RCC 7860 (cell line): ENCODE measurements at places on chromosomes 6 and 20.

DNA sequence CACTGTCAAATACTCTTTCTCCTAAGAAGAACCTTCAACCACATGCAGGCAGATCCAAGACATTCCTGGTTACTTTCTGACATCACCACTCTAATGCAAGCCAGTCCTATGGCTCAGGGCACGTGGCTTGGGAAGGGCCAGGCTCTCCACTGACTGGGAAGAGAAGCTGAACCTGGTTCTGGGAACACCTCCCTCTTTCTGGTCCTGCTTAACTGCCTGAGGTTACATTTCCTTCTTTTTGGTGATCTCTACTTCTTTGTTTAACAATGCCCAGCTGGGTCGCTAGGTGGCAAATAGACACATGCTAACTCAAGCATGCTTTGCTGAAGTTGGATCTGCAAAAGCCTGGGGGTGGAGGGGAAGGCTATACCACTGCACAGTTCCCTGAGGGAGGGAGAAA, 249.8 kb downstream of the GMDS start:
- DNase-seq: no peak

DNA sequence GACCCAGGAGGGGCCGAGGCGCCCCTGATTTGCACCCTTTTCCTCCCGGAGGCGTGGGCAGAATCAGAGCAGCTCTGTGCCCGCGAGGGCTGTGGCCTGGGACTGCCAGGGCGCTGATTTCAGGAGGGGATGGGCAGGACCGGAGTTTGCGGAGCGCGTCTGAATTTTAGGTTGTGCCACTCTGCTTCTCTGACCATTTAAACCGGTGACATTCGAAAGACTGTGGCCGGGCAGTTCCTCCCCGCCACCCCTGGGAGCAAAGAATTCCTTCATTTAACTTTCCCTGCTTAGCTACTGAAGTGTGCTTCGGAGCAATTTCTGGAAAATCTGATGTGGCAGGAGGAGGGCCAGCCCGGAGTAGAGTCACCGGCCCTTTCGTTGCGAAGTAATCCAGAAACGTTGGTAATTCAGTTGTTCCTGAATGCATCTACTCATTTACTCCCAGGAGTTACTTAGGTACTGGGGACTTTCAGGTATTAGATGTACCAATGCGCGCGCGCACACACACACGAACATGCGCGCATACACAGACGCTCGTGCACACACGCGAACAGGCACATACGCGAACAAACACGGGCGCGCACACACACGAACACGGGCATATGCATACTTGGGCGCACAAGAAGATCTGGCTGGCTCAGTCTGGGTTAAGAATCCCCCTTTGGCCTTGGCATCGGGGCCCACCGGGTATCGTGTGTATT, 568 bp downstream of the CCDC170 start:
- DNase-seq: no peak

DNA sequence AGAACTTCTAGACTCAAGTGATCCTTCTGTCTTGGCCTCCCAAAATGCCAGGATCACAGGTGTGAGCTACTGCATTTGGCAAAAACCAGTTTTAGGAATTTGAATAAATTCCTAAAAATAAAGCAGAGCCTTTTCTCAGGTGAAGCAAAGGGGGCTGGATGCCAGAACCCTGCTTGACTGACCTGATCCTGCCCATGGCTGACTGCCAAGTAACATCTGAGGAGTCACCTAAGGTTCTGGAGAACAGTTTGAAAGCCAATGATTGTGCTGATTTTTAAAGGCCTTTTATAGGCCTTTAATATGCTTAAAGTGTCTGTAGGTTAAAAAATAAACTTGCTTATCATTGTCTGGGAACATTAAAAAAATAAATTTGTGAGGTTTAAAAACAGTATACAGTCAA, 14.1 kb upstream of the ZSCAN12 start:
- DNase-seq: no peak

DNA sequence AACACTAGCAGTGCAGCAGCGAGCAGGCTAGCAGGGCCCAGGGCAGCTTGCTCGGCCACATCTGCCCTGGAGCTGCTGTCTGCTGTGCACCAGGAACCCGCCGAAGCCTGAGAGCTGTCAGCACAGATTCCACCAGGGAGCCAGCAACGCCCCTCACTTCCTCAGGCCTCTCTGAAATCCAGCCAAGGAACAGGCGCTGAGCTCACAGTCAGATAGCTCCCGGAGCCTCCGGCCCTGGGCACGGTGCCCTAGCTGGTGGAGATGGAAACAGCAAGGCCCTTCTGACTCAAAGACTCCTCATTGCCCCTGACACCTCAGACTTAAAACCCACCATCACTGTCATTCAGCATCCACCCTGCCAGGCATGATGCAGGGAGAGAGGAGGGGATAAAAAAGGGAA, 839.4 kb downstream of the MAFB start:
- DNase-seq: peak; percentile 83

DNA sequence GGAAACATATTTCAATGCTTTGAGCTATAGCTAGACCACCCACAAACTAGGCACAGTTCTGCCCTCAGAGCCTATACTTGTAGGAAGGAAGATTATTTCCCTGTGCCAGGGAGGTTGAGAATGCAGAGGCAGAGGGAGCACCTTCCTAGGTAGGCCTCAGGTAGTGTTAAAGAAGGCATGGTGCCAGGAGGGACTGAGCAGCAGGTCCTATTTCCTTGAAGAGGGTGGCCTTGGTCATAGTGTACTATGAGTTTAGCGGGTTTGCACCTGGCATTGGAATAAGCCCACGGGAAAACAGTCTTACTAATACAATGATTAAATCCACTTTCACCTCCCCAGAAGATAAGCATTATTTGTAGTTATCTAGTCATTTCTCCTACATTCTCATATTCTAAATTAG, 375.4 kb downstream of the CDKAL1 start:
- no peak for DNase-seq

GRCh38 chr20:6595704-6596103, 171.8 kb upstream of the BMP2 start:
- DNase-seq: no peak
